Fibroblast of lung (primary cell): ENCODE measurements at places on chromosomes 2 and 18. TPM values are rescaled to one million over a fixed set of nuclear protein-coding genes. Genes with fewer than 3 reads are reported as not detected.
A peak's percentile ranks its signal among the peaks of the same experiment; 100 is the strongest.

Gene FRZB
- total RNA-seq: 2.0 and 5.6 TPM in 2 replicates

- H3K4me1 ChIP-seq: no peaks in the 10 kb centered on the region
- H3K27ac ChIP-seq: no peak overlapping the region
- DNase-seq: peak; percentile 1
- H3K27me3 ChIP-seq: no peaks in the 10 kb centered on the region
- H3K36me3 ChIP-seq: no peaks in the 10 kb centered on the region
Observed at GRCh38 chr2:57022496-57022895, 838.7 kb downstream of the CCDC85A start.

GRCh38 chr18:33951031-33951430, 273.7 kb downstream of the NOL4 start:
- no peak overlapping the region for H3K4me3 ChIP-seq
- H3K27ac ChIP-seq: no peak overlapping the region
- H3K27me3 ChIP-seq: no peaks in the 10 kb centered on the region
- peak; percentile 79 for DNase-seq
- no peaks in the 10 kb centered on the region for H3K36me3 ChIP-seq
- H3K4me1 ChIP-seq: no peaks in the 10 kb centered on the region

GRCh38 chr18:21389283-21389682, 147.3 kb downstream of the GREB1L start:
- H3K36me3 ChIP-seq: no peaks in the 10 kb centered on the region
- no peak overlapping the region for H3K4me3 ChIP-seq
- H3K27me3 ChIP-seq: no peaks in the 10 kb centered on the region
- DNase-seq: no peak

- H3K36me3 ChIP-seq: no peaks in the 10 kb centered on the region
- H3K4me1 ChIP-seq: peaks cover 11% of the 10 kb centered on the region
- H3K27me3 ChIP-seq: no peaks in the 10 kb centered on the region
Observed at GRCh38 chr2:191019376-191019775, 5.4 kb upstream of the STAT1 start.

DNA sequence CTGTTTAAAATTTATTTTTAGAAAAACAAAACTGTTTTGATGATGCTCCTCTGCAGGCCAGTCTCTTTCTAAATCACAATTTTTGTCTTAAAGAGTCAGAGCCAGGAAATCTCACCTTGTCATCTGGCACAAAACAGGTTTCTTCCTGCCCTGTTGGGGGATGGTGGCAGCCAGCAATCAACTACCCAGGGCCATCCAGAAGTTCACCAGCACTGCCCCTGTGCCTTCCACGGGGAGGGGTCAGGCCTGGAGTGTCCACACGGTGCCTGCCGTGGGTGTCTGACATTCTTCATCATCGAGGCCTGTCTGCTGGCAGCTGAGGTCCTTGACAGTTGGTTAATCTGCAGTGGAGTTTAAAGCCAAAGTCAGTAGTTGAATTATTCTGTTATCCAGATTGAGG, 40.0 kb upstream of the BMP10 start:
- DNase-seq: no peak
- no peaks in the 10 kb centered on the region for H3K36me3 ChIP-seq
- peaks cover 7% of the 10 kb centered on the region for H3K4me1 ChIP-seq
- H3K4me3 ChIP-seq: no peak overlapping the region

DNA sequence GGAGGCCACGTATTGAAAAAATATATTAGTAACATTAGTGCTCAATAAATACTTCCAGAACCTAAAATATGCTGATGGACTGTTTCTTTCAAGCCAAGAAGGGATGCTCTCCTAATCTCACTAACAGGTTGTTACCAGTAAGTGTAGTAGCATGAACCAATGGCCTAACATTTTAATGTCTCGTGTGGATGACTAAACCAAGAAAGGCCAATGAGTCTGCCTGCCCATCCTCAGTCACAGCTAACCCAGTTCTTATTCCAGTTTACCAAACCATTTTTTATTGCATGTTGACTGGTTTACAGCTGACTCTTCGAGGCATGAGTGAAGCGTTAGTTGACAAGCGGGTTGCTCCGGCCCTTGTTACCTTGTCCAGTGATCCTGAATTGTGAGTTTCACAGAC, 45.1 kb upstream of the TNFRSF11A start:
- H3K27me3 ChIP-seq: no peaks in the 10 kb centered on the region

- H3K4me3 ChIP-seq: no peak overlapping the region
- no peak for DNase-seq
- H3K27ac ChIP-seq: no peak overlapping the region
- no peaks in the 10 kb centered on the region for H3K36me3 ChIP-seq
Observed at GRCh38 chr2:167504061-167504460, 615.8 kb downstream of the XIRP2 start.

Gene FAP
- total RNA-seq: 81.9 and 96.1 TPM in 2 replicates

Gene MEP1B
- under 0.01 TPM in 2 replicates for total RNA-seq
